ENCODE measurements at places on chromosomes 4 and X. TPM values are rescaled to one million over a fixed set of nuclear protein-coding genes. Genes with fewer than 3 reads are reported as not detected.

DNA sequence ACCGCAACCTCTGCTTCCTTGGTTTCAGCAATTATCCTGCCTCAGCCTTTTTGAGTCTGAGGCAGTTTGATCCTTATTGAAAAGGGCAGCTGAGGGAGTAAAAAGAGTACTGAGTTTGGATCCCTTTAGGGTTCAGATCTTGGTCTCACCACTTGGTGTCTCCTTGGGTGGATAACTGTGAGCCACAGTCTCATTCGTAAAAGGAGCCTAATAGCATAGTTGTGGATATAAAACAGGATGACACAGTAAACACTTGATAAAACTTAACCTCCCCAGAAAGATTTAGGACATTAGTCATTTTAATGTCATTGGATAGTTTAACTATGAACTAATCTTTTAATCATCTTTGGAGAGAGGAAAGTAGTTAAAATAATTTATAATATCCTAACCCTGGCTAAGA, 173.0 kb downstream of the ANK2 start:
- ATAC-seq = no peak

GRCh38 chrX:152619897-152620296, 17.8 kb upstream of the GABRQ start:
- no peak for ATAC-seq

DNA sequence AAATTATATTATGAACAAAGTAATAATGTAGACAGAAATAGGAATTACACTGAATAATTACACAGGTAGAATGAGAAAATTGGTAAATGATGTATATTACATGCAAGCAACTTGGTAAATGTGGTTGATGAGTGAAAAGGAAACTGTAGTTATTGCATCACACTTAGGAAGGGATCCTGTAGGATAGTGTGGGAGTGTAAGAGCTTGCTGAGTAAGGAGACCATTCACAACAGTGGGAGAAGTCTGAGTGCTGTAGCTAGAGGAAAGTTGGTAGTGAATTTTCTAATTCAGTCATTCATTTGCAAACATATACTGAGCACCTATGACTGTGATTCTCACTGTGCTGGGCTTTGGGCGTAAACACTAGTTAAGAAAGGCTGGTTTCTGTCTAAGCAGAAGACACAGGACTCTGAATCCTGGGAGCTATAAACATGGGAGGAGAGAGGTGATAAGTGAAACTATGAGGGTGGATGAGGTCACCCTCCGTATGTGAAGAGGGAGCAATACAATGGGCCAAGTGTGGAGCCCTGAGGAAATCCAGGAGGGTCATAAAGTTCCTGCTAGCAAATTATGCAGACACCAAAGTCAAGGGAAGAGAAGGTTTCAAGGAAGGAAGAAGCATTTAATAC, 14.2 kb upstream of the CPE start:
- peak; percentile 39 for ATAC-seq

GRCh38 chr4:94160774-94161173, 46.9 kb upstream of the SMARCAD1 start:
- no peak for ATAC-seq

GRCh38 chrX:40055495-40055894, 42.3 kb downstream of the BCOR start:
- ATAC-seq = peak; percentile 38

- ATAC-seq = no peak
These were observed 265.4 kb upstream of the CASK start for GRCh38 chrX:42188730-42189129.

DNA sequence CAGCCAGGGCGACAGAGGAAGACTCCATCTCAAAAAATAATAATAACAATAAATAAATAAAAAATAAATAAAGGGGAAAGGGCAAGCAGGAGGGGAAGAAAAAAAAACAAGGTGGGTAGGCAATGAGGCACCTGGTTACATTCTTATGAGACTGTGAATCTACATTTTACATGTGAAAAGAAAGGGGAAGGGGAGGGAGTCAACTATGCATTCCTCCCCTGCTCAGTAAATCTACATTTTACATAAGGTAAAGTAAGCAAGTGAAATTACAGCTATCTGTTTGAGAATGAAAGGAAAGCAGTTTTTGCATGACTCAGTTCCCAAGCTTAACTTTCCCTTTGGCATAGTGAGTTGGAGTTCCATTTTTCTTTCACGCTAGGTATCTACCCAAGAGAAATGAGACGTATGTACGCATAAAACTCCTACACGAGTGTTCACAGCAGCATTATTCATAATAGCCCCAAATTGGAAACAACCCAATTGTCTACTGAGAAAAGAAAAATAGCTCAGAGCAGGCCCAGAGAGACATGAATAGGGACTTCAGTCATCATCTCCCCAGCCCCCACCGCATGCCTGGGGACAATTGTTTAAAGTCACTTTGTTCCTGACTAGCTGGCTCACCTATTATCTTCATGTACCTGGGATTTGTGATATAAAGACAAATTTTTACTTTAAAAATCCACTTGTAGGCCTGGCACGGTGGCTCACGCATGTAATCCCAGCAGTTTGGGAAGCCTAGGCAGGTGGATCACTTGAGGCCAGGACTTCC, 52.4 kb downstream of the DDX3X start:
- no peak for ATAC-seq

DNA sequence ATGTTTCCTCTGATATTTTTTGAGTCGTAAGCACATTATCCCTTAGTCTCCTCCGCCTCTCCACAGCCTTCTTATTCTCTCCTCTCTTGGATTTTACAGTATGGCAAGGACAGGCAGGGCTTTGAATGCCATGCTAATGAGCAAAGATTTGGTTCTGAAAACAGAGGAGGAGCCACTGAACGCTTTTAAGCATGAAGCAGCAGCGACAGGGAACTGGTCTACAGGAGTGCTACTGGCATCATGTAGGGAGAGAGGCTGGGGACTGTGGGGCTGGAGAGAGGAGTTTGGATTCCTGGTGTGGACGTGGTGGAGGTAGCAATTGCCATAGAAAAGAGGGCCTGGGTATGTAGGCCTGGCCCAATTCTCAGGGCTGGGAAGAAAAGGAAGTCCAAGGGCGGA, 4.6 kb upstream of the CD99L2 start:
- no peak for ATAC-seq

DNA sequence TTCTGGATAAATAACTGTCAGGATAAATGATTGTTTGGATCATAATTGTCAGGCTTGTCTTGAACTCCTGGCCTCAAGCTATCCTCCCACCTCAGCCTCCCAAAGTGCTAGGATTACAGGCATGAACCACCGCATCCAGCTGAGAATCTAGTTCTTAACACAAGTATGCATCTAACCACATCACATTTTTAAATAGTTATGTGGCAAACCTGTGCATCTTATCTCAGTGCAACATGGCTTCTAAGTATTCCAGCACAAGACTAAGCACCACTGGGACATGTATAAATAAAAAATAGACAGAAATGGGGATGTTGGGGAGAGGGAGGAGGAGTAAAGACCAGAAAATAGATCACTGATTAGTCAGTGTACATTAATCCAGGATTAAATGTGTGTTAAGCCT, 74.7 kb upstream of the TBL1X start:
- no peak for ATAC-seq

AKAP4 gene
- total RNA-seq = not detected

GRCh38 chr4:5784021-5784420, 73.0 kb downstream of the EVC start:
- ATAC-seq = no peak
